CD4-positive, alpha-beta T cell treated with Interleukin-17A for 1 hour (primary cell): ENCODE measurements at places on chromosomes 4 and X.

GRCh38 chr4:107275225-107275624 lies 239.1 kb upstream of the DKK2 start:
- no peak for DNase-seq

- no peak for DNase-seq
These were observed 2.7 kb upstream of the ATP10D start for GRCh38 chr4:47482326-47482725.

- DNase-seq: no peak
These were observed 361.5 kb upstream of the FMR1 start for GRCh38 chrX:147550217-147550616.

GRCh38 chr4:150906987-150907633 lies 108.0 kb downstream of the LRBA start:
- DNase-seq: no peak

- DNase-seq: no peak
These were observed 134.2 kb upstream of the PAQR3 start for GRCh38 chr4:79073471-79073870.

DNA sequence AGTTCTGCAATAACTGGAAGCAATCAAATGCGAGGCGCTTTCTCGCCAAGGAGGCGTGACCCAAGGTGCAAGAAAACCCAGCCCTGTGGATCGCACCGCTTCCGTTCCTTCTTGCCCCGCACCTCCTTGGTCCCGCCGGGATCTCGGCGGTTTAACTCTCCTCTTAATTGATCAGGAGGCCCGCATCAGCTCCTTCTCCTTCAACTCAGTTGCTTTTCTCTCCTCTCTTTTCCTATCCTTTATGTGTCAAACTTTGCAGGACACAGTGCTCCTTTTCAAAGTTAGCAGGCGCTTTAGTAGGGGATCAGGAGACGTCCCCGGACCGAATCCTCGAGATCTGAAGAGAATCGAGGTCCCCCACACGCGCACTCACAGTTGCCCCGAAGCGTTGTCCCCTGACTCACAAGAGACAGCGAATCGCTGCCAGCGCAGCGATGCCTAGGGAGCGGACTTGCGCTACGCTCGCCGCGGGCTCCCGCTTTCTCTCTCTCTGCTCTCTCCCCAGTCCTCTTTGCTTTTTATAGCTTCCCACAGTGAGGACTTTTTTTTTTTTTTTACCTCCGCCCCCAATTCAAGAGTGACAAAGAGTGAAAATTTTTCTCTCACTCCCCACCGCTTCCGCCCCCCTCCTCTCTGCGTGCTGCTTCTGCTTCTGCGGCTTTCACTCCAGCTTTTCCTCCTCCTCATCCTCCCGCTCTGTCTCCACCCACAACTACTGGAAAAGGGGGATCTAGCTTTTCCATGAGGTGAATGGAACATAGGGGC lies at the start of gene DKK2:
Gene DKK2 (minus strand): TSS at position 495 of the 765 bp plus-strand sequence. CDS start 722 bp downstream, outside the sequence.
- DNase-seq: no peak

DNA sequence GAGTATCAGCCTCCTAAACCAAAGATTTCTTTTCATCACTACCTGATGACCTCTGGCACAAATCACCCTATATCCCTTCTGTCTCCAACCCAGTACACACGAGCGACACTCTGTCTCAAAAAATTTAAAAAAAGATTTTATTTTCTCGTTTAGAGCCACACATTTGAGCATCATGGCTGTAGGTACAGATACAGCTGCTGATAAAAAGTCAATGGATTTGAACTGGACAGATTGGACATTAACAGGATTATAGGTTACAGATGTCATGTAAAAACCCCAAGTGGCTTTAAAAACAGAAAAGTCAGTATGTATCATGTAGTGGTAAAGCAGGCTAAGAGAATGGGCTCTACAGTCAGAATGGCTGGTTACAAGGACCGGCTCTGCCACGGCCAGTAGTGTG lies 171.1 kb downstream of the SCFD2 start:
- DNase-seq: no peak

DNA sequence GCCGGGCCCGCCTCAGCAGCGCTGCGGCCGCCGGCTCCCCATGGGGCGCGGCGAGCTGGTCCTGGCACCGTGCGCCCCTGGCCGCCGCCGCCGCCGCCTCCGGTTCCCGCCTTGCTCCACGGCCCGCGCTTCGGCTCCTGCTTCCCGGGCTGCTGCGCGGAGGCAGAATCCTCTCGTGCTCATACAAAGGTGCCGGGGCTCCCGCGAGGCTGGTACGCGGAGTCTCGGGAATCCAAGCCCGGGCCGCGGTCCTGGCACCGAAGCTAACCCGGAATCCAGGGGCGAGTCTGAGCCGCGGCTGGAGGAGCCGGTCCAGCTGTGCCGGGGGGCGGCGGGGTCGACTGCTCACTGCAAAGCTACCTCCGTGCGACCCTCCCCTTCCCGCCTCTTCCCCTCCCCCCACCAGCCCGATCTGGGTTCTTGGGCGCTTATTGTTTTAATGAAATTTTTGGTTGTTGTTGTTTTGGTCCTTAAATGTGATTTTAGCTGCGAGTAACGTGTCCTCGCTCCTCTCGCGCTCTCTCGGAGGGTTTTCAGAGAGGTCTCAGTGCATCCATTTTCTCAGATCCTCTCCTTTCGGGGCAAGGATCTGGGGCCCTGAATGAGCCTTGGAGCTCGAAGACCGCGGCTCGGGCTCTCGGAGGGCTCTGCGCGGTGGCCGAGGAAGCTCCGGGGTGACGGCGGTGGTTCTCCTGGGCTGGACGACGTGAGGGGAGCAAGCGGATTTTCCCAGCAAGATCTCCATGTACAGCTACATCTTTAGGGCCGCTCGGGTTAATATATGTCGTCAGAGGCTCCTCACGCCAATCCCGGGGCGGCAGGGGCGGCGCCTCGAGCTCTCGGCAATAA lies at the start of gene HAND2:
Gene HAND2 (minus strand): TSS at position 753 of the 849 bp plus-strand sequence. CDS start 940 bp downstream, outside the sequence.
- no peak for DNase-seq

GRCh38 chr4:76620723-76621468 lies 185.9 kb downstream of the SHROOM3 start:
- no peak for DNase-seq

DNA sequence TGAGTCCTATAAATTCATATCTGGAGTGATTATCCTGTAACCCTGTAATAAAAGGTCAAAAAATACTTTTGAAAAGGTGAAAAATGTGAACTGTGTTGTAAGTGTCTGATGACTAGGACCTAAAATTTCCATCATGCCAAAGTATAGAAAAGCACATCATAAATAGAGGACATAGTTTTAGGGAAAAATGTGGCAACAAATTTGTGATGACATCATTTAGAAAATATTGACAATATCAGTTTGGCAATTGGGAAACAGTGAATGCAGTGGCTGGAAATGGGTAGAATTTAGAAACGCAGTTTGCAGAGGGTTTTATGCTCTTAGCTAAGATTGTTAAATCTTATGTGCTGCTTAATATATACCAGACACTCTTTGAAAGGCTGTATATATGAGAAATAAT lies 1464.8 kb downstream of the RAPGEF2 start:
- DNase-seq: no peak

DNA sequence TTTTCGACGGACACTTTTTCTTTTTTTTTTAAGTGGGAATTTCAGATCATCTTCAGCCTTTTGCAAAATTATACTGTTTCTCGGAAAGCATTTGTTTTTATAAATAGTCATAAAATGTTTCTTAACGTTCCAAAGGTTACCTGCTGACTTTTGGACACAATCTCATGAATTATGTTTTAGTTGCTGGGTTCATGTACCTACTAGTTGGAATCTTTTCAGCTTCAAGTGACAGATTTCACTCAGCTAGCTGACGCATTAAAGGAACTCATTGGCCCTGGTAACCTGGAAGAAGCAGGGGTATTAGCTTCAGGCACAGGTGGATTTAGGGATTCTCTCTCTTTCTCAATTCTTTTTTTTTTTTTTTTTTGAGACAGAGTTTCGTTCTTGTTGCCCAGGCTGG lies 66.5 kb downstream of the TMEM131L start:
- no peak for DNase-seq

GRCh38 chrX:13923289-13923688 lies 106.4 kb upstream of the GPM6B start:
- DNase-seq: no peak

- no peak for DNase-seq
These were observed 269.0 kb upstream of the PABPC4L start for GRCh38 chr4:134470544-134470943.

- DNase-seq: peak; percentile 37
These were observed 668 bp upstream of the TAPT1 start for GRCh38 chr4:16226816-16227461.

GRCh38 chrX:17431171-17431570 lies 56.2 kb downstream of the NHS start:
- DNase-seq: no peak

GRCh38 chr4:7004331-7004730 lies 38.8 kb upstream of the TADA2B start:
- DNase-seq: no peak

DNA sequence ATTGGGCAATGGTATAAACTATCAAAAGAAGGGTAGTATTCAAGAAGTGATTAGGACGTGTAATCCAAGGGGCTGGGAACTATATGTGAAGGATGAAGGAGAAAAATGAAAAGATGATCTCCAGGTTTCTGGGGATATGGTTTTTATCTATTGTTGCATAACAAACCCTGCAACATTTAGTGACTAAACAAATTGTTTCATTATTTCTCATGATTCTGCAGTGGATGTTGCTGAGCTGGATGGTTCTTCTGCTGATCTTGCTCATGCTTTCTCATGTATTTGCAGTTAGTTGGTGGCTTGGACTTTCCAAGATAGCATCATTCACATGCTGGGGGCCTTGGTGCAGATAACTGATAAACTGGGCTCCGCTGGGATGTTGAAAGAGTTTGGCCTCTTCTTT lies 29.1 kb downstream of the PHOX2B start:
- DNase-seq: no peak

- no peak for DNase-seq
These were observed 79.5 kb downstream of the SPRY1 start for GRCh38 chr4:123476089-123476488.

DNA sequence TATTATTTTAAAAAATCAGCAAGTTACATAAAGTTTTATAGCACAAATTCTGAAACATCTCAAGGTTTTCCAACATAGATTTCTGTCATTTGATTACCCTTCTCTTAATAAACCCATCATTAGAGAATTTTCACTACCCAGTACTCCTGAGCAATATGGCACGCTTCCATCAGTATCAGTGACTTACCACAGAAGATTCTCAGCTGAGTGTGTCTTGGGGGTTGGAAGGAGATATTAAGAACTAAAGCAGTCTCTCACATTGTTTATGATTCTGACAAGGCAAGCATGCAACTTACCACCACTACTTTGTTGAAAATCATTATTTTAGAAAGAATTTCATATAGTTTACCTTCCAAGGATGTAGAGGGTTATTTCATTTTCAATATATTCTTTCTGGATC lies 67.7 kb downstream of the INPP4B start:
- no peak for DNase-seq

GRCh38 chrX:4710618-4711433 lies 997.4 kb upstream of the PRKX start:
- DNase-seq: no peak

DNA sequence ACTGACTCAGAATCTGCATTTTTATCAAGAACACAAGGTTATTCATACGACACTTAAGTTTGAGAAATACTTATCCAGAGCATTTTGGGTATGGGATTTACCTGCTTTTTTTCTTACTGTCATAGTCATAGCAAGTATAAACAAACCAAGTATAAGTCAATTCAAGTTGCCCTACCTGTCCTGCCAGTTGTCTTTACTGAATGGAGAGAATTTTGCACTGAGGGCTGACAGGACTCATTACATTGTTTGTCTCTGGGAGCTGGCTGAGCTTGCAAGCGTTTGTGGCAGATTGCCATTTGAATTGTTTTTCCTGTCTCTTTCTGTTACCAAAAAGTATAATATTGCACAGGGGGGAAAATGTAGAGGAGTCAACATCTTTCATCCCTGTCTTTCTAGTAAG lies 278.9 kb upstream of the MAGEC2 start:
- DNase-seq: no peak

DNA sequence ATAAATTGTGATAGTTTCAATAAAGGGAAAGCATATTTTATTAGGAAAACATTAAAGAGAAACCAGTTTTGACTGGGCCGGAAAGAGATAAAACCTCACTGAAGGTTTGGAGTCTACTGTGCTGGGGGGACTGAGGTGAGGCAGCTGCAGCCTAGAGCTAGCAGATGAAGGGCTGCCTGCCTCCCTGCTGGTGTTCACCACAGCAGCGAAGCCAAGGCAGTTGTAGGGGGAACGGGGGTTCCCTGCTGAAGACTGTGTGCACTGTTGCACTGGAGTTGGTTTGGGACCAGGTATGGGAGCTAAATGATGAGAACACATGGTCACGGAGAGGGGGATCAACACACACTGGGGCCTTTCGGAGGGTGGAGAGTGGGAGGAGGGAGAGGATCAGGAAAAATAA lies 546.5 kb upstream of the SMIM31 start:
- no peak for DNase-seq

DNA sequence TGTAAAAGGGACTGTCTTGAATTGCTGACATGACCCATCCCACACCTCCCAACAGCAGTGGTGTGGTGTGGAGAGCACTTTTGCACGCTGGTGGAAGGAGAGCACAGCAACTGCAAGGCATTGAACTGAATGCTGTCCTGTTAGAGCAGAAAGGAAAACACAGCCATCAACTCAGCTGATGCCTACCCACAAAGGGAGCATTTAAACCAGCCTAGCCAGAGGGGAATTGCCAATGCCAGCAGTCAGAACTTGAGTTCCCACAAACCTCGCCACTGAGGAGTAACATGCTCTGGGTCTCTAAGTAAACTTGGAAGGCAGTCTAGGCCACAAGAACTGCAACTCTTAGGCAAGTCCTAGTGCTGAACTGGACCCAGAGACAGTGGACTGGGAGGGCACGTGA lies 31.9 kb downstream of the MAGED4 start:
- DNase-seq: no peak

- peak; percentile 16 for DNase-seq
These were observed 7.9 kb downstream of the TRPC3 start for GRCh38 chr4:121943941-121944340.

DNA sequence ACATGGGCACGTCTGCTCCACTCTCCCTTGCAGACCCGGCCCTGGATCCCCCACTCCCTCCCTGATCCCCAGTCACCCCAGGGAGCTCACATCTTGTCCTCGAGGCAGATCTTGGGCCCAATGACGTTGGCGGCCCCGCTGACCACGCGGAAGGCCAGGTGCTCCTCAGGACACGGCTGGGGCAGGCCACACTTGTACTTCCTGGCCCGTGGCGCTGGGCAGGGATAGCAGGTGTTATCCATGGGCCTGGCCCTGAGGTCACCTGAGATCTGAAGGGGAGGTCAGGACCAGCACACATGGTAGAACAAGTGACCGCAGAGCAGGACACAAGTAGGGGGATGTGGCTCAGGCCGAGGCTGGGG lies 7.7 kb downstream of the FAM3A start:
- DNase-seq: no peak

DNA sequence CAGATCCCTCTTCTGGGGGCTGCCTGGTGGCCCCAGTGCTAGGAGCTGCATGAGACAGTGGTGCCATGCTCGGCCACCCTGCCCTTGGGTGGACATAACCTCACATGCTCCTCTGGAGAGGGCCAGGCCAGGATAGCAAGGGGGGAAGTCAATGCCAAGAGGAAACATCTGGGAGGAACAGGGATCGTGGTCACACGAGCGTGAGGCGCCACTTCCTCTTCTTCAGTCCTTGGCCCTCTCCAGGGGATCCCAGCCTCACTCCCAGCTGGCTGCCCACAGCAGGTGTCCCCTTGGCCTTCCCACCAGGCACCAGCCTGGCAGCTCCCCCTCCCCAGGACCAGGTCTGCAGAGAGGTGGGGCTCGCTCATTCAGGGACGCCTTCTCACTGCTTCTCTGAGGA lies 28.6 kb downstream of the TBC1D14 start:
- no peak for DNase-seq

GRCh38 chr4:570754-571153 lies 5.3 kb downstream of the TMEM271 start:
- no peak for DNase-seq

GRCh38 chr4:45324455-45325417 lies 598.4 kb upstream of the GNPDA2 start:
- no peak for DNase-seq
